ENCODE measurements at places on chromosomes 1 and 21.

DNA sequence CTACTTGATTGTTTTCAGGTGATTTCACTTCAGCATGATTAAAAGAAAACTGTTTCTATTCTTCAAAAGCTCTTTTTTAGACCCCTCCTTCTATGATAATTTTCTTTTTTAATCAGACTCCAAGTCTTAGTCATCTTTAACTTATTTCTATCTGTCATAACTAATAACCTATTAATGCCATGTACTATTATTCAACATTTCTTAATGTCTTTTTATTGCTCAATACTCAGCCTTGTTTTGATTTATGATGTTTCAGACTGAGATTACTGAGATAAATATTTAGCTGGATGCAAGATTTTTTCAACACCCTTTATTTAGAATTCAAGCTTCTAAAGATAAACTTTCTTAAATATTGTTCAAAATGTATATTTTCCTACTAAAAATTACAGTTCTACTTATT is 53.6 kb downstream of the ATP6V1G3 start:
- no peak for DNase-seq

GRCh38 chr21:37742115-37742514 is 174.1 kb downstream of the KCNJ6 start:
- DNase-seq, result no peak

DNA sequence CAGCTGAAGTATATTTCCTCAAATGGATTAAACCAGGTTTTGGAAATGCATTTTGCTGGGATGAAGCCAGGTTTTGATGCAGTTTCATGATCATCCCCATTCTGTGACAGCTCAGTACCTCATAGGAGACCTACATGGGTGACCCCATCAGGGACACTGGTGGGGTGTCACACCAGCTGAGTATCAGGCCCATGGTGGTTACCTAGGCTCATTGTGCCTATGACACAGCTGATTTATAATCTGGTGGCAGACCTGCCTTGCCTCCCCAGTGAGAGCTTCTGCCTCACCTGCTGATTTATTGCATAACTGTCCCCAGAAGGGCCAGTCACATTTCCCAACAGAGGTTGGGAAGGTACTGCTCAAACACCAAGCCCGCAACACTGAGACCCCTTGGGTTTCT is 3.8 kb downstream of the NCF2 start:
- no peak for DNase-seq

GRCh38 chr1:59285691-59286090 is 11.2 kb upstream of the FGGY start:
- no peak for DNase-seq

GRCh38 chr1:3787349-3787715 is 9.0 kb downstream of the LRRC47 start:
- DNase-seq, result no peak

DNA sequence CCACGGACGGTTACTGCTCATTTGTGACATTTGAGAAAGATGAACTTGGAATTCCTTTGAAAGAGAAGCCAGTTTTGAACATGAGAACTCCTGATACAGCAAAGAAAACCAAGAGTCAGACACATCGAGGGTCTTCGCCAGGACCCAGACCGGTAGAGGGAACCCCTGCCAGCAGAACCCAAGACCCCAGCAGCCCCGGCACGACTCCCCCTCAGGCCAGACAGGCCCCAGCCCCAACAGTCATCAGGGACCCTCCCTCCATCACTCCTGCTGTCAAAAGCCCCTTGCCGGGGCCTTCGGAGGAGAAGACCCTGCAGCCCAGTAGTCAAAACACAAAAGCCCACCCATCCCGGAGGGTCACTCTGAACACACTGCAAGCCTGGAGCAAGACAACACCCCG is 27.7 kb downstream of the CHAF1B start:
- DNase-seq, result no peak

DNA sequence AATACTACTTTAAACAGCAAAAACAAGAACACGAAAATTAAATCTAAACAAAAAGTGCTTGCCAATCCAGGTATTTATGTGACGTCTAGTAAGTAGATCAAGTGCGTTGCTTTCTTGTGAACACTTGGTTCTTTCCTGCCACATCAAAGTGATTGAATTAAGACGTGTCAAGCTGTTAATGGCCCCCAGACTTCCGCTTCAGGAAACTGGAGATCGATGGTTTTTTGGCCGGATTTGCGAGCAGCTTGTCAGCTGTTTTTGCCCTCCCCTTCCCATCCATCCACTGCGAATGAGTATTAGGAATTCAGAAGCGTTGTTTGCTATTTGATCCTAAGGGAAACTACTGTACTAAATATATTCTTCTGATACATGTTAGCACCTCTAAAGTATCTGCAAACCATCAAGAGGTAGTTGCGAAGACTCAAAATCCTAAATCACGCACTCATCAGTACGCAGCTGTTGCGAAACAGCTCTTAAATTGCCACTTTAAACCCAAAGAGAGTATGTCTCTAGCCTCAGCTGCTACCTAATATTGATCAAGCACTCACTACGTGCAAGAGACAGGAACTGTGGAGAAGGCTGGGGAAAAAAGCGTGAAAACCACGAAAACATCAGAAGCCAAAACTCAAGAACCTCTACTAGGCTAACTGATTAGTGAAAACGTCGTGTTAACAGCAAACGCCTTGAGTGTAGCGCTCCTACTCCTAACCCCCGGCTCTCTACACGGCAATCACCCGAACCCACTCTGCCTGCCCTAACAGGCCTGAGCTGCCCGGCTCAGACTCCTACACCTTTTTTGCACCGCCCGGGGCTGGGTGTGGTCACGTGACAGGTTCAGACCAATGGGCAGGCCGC is 473 bp upstream of the BRDT start:
- DNase-seq, result no peak

DNA sequence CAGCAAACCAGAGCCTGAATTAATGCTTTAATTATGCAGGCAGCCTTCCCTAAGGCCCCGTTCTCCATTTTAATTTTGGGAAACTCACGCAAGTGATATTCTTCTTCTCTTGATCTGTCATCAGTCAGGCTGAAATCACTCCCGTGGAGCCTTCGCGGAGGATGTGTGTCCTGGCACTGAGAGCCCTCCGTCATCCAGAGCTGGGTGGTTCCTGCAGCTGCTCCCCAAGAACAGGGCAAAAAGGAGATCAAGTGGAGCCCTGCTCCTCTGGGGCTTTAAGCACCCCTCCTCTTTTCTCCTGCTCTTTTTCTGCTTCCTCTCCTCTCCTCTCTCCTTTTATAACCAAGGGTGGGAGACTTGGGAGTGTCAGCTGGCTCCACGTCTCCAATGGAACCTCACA is 133.2 kb upstream of the CACNA1E start:
- no peak for DNase-seq

- DNase-seq, result no peak
Measured at GRCh38 chr1:54401799-54402198, 4.4 kb downstream of the SSBP3 start.

DNA sequence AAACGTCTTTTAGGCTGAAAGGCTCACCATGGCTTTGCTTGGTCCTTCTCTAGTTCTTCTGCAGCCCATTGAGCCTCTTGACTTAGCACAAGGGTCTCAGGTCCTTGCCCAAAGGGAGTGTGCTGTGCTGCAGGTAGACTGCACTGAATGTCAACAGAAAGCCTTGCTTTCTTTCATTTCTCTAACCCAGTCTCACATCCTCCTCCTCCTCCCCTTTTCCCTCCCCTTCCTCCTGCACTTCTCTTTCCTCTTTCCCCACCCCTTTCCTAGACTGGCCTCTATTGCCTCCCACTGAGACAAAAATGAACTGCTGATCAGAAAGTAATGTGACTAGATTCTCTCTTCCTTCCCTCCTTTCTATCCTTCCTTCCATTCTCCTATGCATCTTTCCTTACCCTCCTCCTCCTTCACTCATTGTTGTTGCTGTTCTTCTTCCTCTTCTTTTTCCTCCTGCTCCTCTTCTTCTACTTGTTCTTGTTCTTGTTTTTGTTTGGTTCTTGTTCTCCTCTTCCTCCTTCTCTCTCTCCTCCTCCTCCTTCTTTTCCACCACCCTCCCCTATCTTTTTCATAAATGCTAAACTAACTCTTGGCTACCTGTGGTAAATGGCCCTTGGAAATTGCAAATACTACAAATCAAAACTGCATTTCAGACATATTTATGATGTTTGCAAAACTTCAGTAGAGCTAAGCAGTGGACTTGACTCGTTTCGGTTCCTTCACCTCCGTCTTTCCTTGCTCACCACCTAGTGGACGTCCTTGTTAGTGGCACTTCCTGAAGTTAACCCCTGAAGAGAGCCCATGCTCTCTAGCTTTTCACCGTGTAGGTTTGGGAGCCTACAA is at the start of gene SELL:
Gene SELL (minus strand): TSS at position 152 of the 840 bp plus-strand sequence. CDS start 122 bp downstream, at position 30.
- DNase-seq, result peak; percentile 24

DNA sequence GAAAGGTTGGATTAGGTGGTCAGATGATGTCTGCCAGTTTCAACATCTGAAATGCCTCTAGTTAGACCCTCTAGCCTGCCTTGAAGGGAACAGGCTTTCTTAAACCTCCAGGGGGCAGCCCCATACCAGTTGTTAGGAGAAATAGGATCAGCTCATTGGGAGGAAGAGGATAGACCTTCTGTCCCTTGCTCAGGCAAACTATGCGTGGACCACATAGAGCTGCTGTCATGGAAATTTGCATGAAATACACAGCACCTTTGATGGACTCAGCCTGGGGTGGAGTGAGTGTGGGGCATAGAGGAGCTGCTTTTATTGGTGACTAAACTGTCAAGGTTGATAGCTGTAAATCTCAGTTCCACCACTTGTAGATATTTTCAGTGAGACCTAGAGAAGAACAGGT is 38.4 kb upstream of the SPAG17 start:
- DNase-seq, result no peak

DNA sequence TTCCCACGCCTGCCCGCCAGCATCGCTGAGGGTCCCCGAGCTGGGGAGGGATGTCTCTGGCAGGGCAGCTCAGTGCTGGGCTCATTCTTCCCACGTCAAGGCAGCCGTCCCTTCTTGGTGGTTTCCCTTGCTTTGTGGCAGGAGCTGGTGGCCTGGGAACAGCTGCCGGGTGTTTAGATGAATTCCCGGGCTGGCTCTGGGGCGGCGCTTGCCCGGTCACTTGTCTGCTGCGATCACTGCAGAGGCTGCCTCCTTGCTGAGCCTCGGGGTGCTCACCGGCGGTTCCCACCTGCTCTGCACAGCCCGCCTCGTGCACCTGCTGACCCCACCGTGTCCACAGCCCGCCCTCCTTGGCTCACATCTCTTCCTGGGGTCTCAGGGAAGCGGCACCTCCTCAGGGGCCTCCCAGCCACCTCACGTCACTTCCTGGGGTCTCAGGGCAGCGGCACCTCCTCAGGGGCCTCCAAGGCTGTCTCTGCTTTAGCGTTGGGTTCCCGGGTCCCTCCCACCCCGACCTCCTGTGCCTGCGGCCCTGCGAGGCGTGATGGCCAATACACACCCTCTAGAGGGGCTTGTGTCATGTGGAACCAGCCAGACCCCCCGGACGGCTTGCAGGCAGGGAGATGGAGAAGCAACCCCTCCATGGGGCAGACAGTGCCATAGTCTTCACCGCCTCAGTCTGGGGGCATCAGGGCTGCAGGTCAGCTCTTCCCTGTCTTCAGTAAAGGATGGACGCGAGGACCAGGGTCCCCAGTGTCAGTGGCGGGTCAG is 13.5 kb downstream of the COL18A1 start:
- DNase-seq, result no peak

DNA sequence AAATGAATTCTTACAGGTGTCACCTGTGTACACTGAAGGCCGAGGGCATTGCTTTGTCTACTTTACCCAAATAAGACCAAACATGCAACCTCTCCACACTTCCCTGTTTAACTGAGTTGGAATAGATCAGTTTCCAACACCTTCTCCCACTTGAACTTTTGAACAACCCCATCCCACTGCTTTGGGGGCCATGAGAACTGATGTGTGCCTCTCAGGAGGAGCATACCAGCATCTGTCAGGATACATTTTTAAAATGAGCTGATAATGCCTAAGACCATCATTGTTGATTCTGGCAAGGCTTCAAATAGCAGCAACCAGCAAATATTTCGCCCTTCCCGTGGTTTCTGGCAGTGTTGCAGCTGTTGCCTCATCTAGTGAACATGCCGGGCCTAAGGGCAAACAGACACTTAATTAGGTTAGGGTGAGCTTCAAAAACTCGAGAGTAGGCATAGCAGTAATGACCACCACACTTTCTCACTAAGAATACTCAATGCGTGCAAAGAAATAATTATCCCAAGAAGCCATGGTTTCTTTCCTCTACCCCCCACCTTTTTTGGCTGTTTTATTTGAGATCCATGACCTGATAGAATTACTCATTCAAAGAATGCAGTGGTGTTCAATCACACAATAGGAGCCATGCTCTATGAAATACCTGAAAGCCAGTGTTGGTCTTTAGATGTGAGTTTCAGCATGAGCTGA is 63.7 kb downstream of the MAP10 start:
- DNase-seq, result no peak

DNA sequence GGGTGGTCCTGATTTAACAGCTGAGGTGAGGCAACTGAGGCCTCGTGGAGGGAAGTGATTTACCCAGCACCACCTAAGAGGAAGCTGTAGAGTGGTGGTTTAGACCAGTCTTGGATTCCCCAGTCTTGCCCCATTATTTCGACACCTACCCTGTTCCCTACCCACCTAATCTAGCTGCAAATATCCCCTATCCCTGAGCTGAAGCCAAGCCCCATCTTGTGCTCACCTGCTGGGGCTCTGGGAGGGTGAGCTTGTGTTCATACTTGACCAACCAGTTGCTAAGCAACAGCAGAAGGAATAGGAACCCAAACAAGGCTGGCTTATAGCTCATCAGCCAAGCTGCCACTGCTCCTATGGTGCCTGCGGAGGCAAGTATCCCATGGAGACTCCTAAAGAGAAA is 2.0 kb downstream of the TEX46 start:
- DNase-seq, result no peak

DNA sequence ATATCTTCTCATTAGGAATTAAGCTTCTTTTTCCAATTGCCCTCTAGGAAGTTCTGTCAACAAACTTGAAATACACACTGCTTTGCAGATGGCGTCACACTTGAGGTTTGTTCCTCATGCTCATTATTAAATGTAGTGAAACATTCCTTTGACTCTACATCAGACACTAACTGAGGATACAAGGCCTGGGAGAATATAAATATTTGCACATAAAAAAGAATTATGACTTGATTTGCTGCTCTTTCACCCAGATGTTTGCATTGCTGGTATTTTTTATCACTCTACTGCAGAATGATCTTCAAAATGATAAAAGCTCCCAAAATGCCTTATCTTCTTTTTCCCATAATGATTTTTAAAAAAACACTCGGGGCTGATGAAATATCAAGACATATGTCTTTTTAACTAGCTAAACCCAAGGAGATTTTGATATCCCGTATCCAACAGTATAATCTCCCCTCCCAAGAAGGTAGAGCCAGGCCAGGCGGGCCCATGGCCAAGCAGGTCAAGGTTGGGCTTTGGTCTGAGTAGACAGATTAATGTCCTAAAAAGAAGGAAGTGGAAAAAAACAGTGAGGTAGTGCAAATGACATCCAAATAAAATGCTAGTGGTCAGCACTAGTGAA is 264.6 kb downstream of the HHIPL2 start:
- DNase-seq, result no peak

GRCh38 chr1:44842862-44843655 is at the start of gene PTCH2:
PTCH2 (minus strand) TSS chr1:44843253; CDS start chr1:44842932, 321 bp downstream.
- DNase-seq, result no peak

DNA sequence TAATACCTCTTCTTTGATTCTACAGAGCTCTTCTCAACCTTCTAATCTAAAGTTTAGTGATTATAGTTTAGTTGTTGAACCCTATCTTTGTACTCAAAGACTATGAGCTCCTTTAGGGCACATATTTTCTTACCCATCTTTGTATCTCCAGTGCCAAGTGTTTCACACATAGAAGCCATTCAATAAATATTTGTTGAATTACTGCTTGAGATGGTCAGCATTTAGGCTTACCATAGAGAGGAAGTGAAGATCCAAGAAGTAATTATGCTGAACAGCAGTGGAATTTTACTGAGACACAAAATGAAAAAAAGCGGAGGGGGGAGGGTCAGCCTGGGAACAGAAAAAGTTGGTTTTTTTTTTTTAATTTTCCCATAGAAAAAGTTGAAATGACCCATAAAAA is 21.9 kb downstream of the PIK3R3 start:
- DNase-seq, result no peak

All from omental fat pad (tissue), 4 donors.